Right renal pelvis (tissue), 4 donors: ENCODE measurements at places on chromosomes 2 and 18.

DNA sequence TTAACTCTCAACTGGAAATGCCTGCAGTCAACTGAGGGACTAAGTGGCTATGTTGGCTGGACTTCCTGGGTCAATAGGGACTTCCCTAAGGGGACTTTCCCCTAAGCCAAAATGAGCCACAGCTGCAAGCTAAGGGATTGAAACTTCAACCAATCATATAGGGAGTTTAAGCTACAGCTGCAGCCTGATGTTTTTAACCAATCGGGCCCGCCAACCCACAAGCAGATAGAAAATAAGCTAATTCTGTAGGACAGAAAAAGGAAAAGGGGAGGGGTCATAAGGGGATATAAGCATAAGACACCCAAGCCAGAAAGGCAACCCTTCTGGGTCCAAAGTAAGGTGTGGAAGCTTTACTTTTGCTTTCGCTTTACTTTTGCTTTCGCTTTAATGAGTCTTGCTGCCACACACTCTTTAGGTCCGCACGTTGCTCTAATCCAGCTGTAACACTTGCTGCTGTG is 927.5 kb downstream of the ERBB4 start:
- no peak for DNase-seq

GRCh38 chr2:213016166-213016983 is 135.0 kb downstream of the IKZF2 start:
- no peak for DNase-seq

- DNase-seq: no peak
Measured at GRCh38 chr2:10220045-10220901, 82.4 kb upstream of the HPCAL1 start.

DNA sequence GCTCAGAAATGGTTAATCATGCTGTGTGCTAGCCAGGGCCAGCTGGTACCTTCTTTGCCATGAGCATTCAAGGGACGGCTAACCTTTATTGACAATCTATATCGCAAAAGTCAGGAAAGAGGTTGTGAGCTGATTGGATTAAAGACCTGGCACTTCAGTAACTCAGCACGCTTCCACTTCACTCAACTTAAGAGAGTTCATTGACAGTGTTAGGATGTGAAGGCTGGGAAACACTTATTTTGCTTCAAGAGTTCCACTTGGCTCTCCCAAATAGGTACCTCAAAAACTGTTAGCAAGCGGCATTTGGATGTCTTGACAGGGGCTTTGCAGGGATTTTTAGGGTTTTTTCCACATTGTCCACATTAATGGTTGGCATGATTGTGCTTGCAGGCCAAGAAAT is 25.1 kb upstream of the TXNDC2 start:
- no peak for DNase-seq

DNA sequence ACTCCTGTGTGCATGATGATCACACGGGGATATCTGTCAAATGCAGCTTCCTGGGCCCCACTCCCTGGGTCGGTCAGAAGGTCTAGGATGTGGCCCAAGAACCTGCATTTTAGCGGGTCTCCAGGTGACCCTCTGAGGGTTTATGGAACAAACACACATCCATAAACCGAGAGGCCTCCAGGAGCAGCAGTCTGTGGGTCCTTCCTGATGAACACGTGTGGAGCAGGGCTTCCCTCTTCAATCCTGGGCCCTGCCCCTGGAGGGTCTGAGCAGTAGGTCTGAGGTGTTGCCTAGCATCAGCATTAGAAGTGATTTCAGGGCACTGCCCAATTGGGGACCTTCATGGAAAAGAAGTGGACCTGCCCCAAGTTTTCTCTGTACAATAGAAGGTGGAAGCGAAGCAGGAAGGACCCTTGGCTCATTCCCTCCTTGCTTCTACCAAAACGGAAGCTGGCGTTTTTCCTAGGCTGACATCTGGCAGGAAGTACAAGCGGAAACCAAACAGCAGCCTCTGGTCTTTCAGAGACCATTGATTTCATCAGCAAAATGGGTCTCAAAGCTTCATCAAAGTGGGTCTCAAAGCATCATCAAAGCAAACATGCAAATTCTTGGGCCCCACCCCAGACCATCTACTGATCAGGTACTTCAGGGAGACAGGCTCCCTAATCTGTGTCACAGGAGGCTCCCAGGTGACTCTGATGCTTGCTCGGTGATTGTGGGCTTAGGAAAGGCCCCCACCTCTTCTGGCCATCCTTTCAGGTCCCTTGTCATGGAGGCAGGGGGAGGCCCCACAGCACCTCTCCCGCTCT is 30.7 kb downstream of the INO80C start:
- DNase-seq: no peak

- DNase-seq: no peak
Measured at GRCh38 chr2:160921386-160921964, 238.8 kb upstream of the TANK start.

DNA sequence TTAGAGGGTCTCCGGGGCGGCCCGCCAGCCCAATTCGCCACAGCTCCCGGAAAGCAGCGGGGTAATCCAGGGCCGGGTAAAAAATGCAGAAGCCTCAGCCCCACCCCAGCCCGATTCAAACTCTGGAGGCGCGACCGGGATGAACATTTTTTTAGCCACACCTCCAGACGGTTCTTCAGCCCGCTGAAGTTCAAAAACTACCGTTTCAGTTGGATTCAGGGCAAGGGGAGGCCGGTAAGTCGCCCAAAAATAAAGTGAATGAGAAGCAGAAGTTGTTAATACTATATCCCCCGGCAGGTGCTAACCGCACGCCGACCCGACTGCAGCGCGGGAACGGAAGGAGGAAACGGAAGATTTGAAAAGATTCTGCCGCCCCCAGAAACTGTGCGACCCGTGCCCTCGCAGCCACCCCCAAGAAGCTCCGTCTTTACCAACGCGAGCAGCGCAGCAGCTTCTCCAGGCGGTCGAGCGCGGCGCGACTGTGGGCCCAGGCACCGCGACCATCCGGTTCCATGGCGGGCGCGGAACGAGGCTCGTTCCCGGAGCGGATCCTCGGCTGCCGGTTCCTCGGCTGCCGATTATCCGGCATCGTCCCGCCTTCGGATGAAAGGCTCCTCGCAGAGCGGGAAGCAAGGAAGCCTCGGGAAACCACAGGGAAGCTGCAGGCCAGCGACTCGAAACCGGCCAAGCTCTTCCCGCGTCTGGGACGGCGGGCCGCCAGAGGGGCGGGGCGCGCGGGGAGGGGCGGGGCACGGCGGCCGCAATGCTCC is at the start of gene BARD1:
Gene BARD1, minus strand, starts transcription at position 703 of the 770 bp plus-strand sequence. Its CDS starts 114 bp downstream, at position 589.
- DNase-seq: no peak

- no peak for DNase-seq
Measured at GRCh38 chr2:189285962-189286645, 106.5 kb upstream of the COL5A2 start.

DNA sequence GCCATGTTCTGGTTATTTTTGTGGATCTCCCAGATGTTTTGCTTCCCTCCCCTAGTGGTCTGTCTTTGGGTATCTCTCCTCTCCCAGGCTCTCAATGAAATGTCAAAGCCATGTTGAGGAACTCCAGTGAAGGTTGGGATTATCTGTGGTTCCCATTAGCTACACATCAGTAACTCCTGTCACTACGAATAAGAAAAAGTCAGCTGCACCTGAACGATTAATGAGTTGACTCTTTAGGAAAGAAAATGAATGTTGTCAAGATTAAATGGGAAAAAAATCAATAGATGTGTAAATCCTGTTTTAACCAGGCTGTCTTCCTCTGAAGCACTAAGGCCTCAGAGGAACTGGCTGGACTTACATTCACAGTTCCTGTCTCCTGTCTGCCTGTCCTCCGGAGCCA is 94.0 kb upstream of the DAPL1 start:
- DNase-seq: no peak

- DNase-seq: no peak
Measured at GRCh38 chr2:77294474-77294873, 227.7 kb downstream of the LRRTM4 start.

- DNase-seq: no peak
Measured at GRCh38 chr2:85470850-85471800, 52.6 kb downstream of the SH2D6 start.

DNA sequence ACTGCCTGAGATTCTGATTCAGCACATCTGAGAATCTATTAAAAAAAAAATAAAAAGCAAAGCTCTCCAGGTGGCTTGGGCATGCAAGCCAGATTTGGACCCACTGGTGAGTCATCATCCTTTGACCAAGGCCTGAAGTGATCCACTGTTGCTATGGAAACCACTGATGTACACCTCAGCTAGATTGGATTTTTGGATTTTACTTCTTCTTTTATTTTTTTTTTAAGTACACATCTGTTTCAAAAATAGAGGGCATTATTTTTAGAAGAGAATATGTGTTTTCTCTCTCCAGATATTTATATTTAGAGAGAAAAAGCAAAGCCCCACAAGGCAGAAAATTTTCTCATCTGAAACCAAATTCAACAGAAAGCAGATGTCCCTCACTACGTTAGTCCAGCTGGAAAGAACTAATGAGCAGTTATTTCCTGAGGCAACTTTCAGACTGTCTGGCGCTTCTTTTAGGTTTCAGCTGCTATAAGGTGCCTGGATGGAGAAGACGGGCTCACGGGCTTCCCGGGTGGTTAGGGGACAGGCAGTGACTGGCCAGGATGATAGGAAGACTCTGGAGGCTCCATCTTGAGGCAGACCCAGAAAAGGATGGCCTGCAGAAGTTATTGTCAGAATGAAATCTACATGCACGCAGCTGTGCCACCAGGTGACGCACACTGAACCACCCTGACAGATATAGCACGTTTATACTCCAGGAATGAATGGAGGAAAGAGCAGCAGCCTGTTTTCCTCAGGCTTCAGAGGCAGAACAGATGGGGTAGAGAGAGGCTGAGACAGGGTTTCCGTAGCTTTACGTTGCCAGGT is 50.5 kb downstream of the MRPL35 start:
- DNase-seq: no peak

- no peak for DNase-seq
Measured at GRCh38 chr2:71463342-71463654, 9.9 kb downstream of the DYSF start.

DNA sequence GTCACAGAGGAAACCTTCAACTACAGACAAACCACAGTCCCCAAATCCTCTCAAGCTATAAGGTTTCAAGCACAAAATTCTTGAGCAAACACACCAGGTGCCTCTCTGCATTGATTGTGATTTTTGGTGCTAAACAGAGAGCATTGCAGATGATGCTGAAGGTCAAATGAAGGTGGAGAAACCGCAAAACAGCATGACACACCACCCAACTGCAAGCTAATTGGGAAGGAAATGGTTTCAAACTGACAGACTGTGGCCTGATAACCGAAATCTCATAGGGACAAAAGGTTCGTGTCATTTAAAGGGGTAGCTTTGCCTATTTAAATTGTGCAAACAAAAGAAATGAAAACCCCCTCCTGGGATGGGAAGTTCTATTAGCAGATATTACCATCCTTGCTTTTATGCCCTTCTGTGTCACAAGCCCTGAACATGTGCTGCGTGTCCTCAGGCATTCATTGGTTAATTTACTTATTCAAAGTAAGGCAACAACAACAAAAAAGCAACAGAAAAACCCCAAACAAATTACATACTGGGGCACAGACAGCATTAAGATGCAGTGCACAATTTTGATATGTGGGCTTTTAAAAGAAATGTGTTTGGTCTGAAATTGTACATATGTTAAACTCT is 154.9 kb downstream of the AQP4 start:
- DNase-seq: no peak

GRCh38 chr2:209973328-209973727 is 29.1 kb upstream of the RPE start:
- no peak for DNase-seq

DNA sequence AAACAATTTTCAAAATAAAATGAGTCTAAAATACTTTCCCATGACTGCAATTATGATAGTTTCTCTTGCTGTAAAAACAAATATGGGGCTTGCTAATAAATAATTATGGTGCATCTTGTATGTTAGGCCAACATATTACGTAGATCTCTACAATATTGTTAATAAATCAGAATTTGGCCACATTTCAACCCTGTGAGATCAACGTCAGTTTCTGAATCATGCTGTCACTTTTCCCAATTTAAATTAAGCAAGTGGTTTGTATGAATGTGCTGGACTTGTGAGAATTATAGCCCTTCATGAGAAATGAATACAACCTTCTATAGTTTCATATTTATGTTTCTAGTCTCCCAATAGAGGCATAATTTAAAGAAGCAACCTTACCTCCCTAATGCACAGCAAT is 808.9 kb downstream of the SUCLG1 start:
- no peak for DNase-seq

GRCh38 chr2:38653715-38654527 is 12.0 kb upstream of the GALM start:
- DNase-seq: no peak

GRCh38 chr2:101440127-101440738 is 34.7 kb downstream of the RFX8 start:
- no peak for DNase-seq

GRCh38 chr2:241842620-241843211 is 16.0 kb downstream of the PDCD1 start:
- no peak for DNase-seq

- DNase-seq: no peak
Measured at GRCh38 chr2:31296641-31297287, 62.8 kb downstream of the EHD3 start.

GRCh38 chr18:79763407-79763806 is 34.3 kb upstream of the KCNG2 start:
- no peak for DNase-seq

GRCh38 chr2:121898483-121898882 is 143.0 kb downstream of the TSN start:
- DNase-seq: no peak

GRCh38 chr18:26729008-26729407 is 136.5 kb downstream of the AQP4 start:
- DNase-seq: no peak

DNA sequence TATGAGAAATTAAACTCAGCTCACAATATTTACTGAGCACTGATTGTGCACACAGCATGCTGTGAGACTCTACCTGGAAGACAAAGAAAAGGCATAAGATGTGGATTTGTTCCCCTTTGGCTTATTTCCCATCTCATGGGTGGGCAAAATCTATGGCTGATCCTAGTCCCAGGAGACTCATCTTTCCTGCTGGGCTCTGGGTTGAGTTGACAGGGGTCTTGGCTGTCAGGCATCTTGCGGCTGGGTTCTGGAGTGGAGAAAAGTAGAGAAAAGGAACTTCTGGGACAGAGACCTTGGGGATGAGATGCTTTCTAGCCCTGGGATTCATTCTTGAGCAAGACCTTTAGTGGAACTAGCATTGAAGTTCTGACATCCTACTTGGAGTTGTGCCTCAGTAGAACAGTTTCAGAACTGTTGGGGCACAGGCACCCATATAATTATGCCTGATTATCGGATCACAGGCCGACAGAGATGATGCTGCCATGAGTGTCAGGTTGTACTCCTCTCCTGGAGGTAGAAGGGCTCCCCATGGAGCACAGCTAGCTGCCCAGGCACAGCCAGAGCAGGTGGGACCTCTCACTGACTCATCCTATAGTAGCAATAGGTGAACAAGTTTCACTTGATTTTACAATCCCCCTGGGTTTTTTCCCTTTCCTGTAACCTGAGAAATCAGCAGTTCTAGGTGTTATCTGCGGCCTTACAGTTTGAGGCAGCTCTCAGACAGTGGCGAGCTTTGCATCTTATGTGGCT is 260.9 kb downstream of the CYRIA start:
- DNase-seq: no peak
